ENCODE measurements at places on chromosomes 4 and X.

- H3K36me3 ChIP-seq: no peaks in the 10 kb centered on the region
- no peaks in the 10 kb centered on the region for H3K4me1 ChIP-seq
- no peak for DNase-seq
- H3K27ac ChIP-seq: no peak overlapping the region
- H3K4me3 ChIP-seq: no peak overlapping the region
Measured at GRCh38 chrX:13965531-13965930, 64.2 kb downstream of the GEMIN8 start.

DNA sequence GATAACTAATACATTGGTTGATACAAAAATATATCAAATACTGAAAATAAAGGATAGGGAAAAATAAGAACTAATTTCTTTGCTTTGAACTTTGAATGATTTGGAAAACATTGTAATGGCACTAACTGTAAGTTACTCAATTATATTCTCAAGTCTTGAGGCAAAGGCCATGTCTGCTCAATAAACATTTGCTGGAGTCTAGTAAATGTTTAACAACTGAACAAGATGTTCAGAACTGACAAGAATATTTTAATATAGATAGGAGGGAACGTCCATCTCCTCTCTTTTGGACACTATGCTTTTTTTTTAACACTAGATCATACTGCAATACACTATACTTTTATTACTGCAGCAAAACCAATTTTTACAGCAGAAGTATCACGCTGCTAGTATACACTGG lies 76.2 kb downstream of the PRSS12 start:
- H3K36me3 ChIP-seq: peaks cover 20% of the 10 kb centered on the region
- H3K27ac ChIP-seq: no peak overlapping the region
- DNase-seq: no peak
- H3K27me3 ChIP-seq: no peaks in the 10 kb centered on the region

DNA sequence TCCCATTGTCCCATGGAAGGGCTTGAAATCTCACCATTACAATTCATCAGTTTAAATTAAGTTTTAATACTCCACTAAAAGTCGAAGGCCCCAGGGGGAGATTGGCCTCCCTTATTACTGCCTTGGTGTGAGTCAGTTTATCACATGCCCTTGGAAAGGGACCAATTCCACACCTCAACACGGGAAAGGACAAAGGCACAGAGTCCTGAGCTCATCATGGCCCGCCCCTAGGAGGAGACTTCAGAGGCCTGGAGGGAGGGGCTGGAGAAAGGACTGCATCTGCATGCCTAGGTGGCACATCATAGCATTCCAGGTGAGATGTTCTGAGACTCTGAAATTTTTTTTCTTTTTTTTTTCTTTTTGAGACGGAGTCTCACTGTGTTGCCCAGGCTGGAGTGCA lies 2.8 kb upstream of the SEL1L3 start:
- DNase-seq: no peak
- H3K27me3 ChIP-seq: no peaks in the 10 kb centered on the region
- peaks cover 7% of the 10 kb centered on the region for H3K36me3 ChIP-seq
- no peak overlapping the region for H3K27ac ChIP-seq
- peaks cover 12% of the 10 kb centered on the region for H3K4me1 ChIP-seq

DNA sequence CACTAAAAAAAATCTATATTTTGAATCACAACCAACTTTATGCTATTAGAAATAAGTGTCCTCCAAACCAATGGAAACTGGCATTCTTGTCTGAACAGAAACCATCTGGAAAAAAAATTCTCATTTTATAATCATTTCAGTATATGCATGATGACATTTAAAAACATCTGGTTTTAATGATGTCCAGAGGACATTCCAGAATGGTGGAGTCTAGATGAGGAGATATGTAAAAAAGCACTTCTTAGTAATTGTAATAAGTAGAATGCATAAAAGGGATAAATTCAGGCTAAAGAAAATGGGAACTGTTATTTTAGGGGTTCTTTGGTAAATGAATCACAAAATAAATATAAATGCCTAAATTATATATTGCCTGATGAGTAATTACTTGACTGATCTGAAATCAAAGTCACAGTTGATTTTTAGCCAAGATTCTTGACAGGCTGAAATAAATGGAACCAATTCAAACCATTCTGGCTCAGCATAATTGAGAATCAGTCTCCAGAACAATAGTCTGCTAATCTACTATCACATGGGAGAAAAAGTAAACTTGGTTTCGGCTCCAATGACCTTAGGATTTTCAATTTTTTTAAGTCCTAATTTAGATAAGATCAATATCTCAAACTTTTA lies 636.6 kb downstream of the FAT4 start:
- DNase-seq: no peak
- H3K4me3 ChIP-seq: no peak overlapping the region
- H3K27ac ChIP-seq: no peak overlapping the region
- H3K36me3 ChIP-seq: no peaks in the 10 kb centered on the region
- no peaks in the 10 kb centered on the region for H3K4me1 ChIP-seq

GRCh38 chr4:21768349-21769310 lies 179.9 kb downstream of the KCNIP4 start:
- DNase-seq: no peak
- H3K4me3 ChIP-seq: no peak overlapping the region
- peaks cover 14% of the 10 kb centered on the region for H3K27me3 ChIP-seq
- no peaks in the 10 kb centered on the region for H3K4me1 ChIP-seq
- no peak overlapping the region for H3K27ac ChIP-seq

DNA sequence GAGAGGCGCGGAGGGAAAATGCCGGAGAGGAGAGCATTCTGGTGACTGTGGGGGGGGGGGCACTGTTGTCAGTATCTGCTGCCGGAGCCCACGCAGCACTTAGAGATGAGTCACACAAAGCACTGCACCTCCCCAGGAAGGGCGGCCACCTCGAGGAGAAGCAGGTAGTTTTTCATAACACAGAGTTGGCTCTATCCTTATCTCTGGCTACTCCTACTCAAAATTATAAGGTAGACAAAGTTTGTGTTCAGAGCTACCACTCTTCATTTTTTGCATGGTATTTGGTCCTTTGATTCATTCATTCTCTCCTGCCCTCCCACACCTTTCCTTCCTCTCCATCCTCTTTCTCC lies 76.2 kb upstream of the SCOC start:
- H3K4me1 ChIP-seq: no peaks in the 10 kb centered on the region
- H3K4me3 ChIP-seq: no peak overlapping the region
- peaks cover 7% of the 10 kb centered on the region for H3K27me3 ChIP-seq
- H3K36me3 ChIP-seq: no peaks in the 10 kb centered on the region
- DNase-seq: no peak
- no peak overlapping the region for H3K27ac ChIP-seq

DNA sequence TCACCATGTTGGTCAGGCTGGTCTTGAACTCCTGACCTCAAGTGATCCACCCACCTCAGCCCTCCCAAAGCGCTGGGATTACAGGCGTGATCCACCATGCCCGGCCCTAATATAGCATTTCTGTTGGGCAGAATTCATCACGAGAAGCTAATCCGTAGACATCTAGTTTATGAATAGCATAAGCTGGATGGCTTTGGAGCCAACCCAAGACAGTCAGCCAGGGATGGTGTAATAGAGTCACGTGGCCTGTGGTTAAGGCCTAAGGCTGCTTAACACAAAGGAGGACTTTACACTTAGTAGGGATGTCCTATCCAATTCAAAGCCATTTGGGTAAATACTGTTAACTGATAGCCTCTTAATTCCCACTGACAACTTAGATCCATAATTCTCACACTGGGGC lies 173.6 kb downstream of the RAP1GDS1 start:
- peaks cover 6% of the 10 kb centered on the region for H3K4me1 ChIP-seq
- no peak for DNase-seq
- no peak overlapping the region for H3K4me3 ChIP-seq
- no peaks in the 10 kb centered on the region for H3K27me3 ChIP-seq

DNA sequence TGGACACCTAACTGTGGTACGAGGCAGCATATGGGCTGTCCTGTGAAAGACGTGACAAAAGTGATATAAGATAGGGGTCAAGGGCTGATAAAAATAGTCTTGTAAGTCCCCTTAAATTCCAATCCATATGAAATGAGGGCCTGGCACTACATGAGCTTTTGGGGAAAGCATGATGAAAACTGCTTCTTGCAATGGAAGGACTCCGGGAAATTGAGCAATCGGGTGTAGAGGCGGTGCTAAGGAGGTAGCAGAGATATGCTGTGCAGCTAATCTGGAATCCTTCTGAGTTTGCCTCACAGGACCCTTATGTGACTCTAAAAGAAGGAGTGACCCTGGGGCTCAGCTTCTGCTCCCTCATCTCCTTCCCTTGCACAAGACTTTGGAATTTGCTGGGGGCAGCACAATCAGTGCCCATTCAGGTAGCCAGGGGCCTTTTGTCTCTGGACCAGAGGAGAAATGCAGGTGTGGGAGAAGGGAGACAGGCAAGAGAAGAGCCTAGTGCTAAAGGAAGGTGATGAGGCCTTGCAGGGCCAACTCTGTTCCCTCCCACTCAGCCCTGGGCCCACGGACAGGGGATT lies 12.8 kb downstream of the CLDN2 start:
- no peak overlapping the region for H3K27ac ChIP-seq
- no peak for DNase-seq
- no peak overlapping the region for H3K4me3 ChIP-seq
